GM13976 (cell line): ENCODE measurements at places on chromosomes 4 and X.
A peak's percentile ranks its signal among the peaks of the same experiment; 100 is the strongest.

GRCh38 chr4:30912098-30912714, 192.0 kb downstream of the PCDH7 start:
- DNase-seq: no peak

- DNase-seq: no peak
Observed at GRCh38 chr4:15198070-15198727, 195.9 kb downstream of the CPEB2 start.

GRCh38 chr4:170234800-170235199, 145.0 kb upstream of the AADAT start:
- no peak for DNase-seq

- DNase-seq: no peak
Observed at GRCh38 chr4:78131403-78131802, 74.3 kb downstream of the FRAS1 start.

GRCh38 chrX:69060631-69061408, 104.4 kb downstream of the PJA1 start:
- no peak for DNase-seq

DNA sequence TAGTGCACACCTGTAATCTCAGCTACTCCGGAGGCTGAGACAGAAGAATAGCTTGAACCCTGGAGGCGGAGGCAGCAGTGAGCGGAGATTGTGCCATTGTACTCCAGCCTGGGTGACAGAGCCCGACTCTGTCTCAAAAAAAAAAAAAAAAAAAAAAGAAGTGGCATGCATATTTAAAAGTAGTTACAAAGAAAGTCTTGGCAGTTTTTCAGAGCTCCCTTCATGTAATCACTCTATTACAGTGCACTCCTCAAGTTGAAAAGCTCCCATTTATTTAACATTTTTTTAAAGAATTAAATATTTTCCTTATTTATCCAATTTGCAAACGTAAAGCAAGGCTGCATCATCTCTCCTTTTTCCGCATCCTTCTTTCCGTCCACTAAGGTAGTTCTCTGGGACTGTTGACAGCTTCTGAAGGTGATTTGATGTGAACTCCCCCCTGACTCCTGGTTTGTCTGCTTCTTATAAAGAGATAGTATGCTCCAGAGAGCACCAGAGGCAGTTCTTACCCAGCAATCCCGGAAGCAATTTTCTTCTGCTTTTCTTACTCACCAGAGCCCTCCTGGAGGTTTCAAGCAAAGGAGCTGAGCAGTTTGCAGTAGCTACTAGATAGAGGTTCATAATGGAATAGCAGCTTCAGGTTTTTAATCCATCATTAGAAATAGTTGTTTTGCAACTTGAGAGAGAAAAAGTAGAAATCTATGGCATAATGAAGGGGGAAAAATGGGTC, 151.0 kb downstream of the PALLD start:
- no peak for DNase-seq

- DNase-seq: no peak
Observed at GRCh38 chr4:177987896-177988295, 545.7 kb upstream of the AGA start.

DNA sequence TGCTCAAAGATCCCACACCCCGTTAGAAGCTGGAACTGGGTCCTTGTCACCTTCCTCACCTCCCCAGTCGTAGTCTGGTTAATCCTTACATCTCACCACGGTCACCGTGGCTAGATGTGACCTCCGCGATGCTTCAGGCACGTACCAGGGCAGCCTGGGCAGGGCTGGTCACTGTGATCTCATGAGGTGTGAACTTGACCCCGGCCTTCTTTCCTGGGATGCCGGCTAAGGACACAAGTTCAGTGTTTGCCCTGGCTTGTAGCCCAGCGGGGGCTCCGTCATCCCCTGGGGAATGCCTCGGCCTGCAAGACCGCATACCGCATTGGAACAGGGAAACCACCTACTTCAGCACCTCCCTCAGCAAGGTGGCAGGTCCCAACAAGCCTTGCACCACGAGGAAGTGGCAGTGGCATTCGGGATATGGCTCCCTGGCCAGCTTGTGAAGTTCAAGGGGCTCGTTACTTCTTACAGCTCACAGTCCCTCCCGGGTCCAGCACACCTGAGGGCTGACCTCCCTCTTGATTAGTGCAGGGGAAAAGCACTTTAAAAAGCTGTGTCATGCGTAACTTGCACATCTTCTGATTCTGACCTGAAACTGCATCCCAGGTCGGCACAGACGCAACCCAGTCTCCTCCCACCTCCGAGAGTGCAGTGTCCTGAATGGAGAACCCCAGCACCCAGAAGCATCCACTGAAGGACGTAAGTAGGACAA, 25.9 kb downstream of the NOP14 start:
- peak; percentile 56 for DNase-seq

- DNase-seq: no peak
Observed at GRCh38 chr4:75629239-75629638, 1.1 kb downstream of the CDKL2 start.

GRCh38 chrX:16979226-16979625, 32.8 kb downstream of the REPS2 start:
- DNase-seq: no peak

DNA sequence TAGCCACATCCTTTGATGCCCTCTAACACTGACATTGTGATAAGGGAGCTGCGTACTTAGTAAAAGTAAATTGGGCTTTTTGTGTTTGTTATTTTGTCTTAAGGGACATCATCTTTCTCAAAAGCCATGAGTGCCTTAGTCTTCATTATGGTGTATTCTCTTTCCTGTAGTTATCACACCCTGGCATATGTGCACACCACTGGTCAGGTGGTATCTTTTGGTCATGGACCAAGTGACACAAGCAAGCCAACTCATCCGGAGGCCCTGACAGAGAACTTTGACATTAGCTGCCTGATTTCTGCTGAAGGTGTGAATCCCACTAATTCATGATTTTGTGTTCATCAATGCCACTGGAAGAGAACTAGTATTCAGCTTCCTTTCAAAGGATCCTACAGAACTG, 18.0 kb downstream of the HERC6 start:
- no peak for DNase-seq

DNA sequence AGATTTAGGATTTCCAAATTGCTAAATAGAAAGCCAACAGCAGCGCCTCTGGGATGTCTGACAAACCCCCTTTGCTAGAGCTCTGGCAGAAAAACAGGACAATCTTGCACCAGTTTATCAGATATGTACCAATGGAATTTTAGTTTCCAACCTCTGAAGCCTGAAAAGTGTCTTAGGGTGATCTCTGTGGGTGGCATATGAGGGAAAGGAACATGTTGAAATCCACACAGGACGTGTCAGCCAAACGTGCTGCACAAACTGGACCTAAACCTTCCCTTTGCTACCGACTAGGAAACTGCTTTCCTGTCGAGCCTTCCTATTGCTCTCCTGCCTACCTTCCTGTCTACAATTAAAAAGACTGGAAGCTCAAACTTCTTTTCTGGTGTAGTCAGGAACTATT, 53.5 kb downstream of the REELD1 start:
- no peak for DNase-seq
